G401 (cell line): ENCODE measurements at places on chromosomes 6 and 20.

DNA sequence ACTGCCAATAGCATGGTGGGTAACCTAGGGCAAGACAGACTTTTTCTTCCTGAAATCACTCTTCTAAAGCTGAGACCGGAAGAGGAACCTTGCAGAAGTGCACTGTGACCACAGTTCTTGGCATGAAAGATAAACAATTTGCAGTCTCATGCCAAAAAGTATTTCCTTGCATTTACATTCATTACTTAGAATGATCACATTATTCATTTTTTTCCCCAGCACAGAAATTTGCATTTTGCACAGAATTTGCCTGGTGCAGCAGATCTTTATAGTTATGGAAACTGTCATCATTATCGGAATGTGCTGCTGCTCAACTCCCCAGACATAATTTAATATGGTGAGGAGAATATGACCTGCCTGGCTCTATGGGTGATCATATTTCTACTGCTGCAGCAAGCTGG lies 42.2 kb upstream of the EDN3 start:
- DNase-seq, result no peak

- no peak for DNase-seq
Observed at GRCh38 chr6:69887026-69887425, 20.7 kb downstream of the COL19A1 start.

DNA sequence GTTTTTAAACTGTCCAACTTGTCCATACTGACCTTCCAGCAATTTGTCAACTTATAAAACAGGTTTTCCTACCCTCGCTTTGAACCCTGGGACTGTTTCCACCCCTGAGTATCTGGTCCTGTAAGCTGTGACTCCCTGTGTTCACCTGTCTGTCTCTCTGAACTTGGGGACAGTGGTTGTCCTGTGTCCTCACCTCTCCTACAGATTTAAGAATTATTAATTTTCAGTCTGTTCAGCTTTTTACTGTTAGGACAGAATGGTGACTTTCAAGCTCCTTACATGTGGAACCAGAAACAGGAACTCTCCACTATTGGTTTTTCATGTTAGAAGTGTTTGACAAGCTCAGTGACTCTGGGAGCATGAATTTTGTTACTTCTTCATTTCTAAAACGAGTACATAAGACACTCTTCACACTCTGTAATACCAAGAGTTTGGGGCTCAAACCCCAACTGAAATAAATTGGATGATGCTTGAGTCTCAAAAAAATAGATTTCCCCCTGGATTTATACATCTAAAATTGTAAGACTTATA lies 713.9 kb downstream of the COL12A1 start:
- DNase-seq, result no peak

- no peak for DNase-seq
Observed at GRCh38 chr6:170347091-170347490, 40.5 kb downstream of the FAM120B start.

- DNase-seq, result no peak
Observed at GRCh38 chr6:104212977-104213668, 646.6 kb downstream of the HACE1 start.

DNA sequence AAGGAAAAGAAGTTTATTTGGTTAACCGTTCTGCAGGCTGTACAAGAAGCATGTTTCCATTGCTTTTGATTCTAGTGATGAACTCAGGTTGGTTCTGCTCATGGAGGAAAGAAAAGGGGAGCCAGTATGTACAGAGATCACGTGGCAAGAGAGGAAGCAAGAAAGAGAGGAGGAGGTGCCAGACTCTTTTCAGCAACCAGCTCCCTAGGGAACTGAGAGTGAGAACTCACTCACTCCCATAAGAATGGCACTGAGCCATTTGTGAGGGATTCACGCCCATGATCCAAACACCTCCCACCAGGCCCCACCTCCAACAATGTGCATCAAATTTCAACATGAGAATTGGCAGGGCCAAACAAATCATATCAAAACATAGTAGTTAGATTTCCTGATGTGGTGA lies 649.1 kb downstream of the EPM2A start:
- no peak for DNase-seq

DNA sequence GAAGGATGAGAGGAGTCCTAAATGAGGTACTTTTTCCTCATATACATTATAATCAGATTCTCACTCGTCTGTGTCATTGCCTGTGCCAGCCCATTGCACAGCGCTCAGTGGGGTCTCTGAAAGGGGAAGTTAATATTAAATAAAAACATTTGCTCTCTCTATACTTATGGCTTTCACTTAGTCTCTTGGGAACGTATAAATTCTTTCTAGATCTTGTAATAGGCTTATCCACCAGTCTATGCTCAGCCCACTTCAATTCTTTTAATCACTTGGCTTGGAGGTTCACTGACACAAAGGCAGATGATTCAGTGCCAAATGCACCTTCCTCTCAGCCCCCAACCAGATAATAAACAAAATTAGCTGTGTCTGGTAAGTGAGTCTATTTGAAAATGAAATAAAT lies 164.3 kb upstream of the OGFRL1 start:
- no peak for DNase-seq

DNA sequence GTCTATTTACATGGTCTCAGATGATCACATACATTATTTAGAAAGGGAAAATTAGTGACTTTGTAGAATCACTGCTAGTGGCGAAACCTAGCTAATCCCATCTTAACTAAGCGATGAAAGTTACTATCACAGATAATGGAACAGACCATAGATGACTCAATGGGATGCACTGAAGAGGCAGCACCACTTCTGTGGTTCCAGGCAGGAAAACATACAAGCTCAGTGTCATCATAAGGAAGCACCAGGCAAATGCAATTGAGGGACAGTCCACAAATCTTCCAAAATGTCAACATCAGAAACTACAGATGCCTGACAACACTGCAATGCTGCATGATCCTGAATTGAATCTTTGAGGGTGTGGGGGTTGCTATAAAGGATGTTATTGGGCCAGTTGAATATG lies 15.9 kb upstream of the SNAI1 start:
- DNase-seq, result no peak

DNA sequence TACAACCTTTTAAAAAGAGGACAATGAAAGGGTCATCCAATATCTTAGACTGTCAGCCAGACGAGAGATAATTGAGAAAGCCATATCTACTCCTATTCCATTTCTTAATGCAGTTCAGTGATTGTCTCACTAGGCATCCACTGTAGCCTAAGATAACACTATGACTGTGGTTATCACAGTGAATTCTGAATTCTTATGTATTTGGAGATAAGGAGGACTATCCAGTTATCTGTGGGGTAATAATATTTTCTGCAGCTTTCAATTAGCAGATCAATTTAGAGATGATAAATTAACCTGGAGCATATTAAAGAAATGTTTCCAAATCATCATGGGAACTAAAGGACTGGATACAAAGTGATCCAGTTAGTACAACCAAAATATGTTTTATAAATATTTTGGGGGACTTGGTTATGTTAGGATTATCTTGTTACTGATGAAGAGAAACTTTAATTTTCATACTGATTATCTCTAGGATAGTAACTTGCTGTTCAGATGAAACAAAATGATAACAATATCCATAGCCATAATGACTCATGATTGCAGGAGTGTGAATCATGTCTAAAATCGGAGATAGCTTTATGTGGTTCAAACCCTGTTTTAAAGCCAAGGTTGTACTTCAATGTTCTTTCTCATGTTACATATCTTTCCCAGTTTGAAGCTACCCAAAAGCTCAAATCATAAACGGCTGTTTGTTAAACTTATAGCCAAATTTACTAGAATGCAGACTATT lies 1152.0 kb downstream of the HACE1 start:
- DNase-seq, result no peak

DNA sequence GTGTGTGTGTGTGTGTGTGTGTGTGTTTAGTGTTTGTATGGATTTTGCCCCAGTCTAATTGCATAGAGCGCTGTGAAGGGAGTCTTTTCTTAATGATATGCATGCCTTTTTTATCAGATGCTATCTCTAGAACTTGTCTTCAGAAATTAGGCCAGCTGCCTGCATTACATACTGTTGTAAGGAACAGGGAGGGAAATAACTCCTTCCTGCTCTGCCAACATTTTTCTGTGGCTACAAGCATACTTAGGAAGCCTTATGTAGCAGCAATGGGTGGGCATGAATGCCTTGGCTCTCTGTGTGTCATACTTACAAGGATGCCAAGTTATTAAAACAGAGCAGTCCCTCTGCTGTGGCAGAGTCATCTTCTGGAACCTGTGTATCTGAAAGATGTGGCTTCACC lies 8.0 kb upstream of the COL21A1 start:
- no peak for DNase-seq

DNA sequence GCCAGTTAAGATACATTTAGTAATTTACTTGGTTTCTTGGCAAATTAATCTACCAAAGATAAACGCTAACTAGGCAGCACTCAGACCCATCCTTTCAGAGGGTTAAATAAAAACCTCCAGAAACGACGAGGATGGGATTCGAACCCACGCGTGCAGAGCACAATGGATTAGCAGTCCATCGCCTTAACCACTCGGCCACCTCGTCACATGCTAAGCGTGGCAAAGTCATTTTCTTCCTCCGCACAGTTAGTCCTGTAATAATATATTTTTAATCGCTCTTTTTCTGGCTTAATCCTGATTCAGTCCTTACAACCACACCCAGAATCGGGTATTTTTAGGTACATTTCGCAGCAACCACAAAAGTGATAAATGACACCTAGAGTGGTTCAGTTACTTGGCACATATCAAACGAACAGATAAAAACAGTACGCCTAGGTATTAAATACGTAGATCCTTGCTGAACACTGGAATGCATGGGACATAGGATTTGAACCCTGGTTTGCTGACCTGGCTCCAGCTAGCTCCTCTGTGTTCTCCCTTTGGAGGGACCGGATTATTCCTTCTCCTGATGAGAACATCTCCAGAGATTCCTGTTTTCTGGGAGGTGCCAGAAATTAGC lies 71.6 kb downstream of the GPX5 start:
- peak; percentile 83 for DNase-seq

DNA sequence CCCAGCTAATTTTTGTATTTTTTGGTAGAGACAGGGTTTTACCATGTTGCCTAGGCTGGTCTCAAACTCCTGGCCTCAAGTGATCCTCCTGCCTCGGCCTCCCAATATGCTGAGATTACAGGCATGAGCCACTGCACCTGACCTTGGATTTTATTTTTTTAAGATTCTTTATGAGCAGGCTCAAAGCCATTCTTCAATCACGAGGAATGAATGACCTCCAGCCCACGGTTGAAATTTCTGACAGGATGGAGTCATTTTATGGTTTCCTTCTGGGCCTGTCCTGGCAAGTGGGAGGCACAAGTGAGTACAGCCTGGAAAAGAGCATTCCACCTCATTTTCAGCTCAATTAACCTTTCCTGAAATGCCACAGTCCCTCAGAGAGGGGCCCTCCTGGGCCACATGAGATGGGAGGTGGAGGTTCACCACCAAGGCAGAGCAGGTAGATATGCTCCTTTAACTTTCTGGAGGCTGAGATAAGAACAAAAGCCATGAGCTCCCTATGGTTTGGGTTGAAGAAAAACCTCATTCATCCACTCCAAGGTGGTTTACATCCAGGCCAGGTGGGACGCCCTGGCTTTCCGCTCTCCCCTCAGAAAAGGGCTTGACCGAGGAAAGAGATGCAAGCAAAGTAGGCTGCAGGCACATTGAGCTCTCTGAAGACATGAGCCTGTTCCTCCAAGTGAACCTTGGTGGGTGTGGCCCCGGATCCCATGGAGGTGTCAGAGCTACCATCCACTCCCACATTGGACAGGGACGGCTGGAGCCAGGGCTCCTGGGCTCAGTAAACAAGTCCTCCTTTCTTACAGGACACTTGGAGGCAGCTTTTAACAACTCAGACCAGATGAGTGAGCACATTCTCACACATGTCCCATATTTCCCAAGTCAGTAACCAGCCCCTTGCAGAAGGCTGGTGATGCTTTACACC lies 208.5 kb upstream of the SSTR4 start:
- no peak for DNase-seq

- DNase-seq, result no peak
Observed at GRCh38 chr6:13355043-13355945, 27.0 kb upstream of the TBC1D7 start.

DNA sequence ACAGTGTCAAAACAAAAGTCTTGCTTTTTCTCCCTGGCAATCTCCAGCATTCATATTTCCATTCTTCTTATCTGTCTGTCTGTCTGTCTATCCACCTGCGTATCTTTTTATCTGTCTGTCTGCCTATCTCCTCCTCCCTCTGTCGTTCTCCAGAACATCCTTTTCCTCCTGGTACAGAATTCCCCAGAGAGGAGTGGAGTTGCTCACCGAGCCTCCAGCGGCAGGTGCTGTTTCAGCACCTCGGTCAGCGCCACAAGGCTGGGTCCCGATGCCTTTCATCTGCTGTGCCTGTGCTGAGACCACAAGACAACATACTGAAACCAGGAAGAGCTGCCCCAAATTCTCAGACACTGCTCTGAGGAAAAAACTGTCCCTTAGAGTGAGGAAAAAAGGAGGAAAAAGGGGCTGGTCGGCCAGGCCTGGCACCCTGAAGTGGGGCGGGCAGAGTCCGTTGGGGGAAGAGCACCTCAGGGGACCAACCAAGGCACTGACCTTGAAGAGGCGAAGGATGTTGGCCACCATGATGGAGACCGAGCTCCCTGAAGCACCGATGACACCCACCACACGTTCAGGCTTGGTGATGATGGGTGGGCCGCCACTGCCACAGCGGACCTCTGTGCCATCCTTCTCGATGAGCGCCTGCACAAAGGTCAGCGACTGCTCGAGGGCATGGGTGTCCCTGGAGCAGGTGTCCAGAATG lies 13.3 kb downstream of the GRM4 start:
- no peak for DNase-seq

DNA sequence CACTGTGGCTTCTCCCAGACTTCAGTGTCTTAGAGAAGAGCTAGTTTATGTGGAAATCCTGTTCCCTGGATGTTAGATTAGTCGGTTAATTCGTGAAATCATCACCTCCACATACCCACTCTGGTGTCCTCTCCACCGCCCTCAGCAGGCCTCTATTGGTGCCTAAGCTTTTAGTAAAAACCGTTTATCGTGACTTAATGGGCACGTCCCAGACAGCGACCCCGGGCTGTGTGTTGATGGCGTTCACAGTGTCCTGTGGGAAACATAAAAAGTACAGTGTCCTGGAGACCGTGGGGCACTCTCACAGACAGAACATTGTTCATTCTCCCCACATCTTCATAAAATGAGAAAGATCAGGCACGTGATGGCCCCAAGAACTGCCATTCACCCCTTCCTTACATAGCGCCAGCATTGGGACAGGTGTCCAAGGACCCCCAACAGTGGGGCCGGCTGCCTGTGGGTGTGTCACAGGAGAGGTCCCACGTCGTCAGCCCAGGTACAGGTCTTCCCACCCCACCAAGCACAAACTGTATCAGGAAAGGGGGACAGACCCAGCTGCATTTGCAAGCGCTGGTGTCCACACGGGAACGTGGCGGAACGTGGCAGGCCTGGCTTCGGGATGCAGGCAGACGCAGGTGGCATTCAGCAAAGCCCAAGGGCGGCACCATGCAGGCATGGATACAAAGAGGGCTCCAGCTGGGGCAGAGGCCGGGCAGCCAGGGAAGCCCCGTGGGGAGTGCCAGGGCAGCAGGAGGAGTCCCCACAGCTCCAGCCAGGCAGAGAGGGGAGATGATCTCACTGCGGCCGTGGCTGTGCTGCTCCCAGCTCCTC lies 237.7 kb downstream of the DLL1 start:
- DNase-seq, result no peak

DNA sequence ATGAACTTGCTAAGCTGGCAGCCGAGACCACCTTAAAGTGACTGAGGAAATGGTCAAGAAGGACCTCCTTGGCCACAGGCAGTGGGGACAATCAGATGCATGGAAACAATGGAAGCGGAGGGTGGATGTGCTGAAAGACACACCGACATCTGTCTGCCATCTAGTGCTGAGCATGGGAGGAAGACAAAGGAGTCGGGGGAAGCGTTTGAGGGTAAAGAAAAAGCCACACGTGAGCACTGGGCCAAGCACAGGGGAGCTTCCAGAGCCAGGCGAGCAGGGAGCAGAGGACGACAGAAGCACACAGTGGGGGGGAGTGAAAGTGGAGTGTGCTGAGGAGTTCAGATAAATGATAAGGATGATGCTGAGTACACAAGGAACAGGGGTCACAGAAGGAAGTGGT lies 367.8 kb downstream of the ZFAND3 start:
- peak; percentile 25 for DNase-seq
